ENCODE measurements at places on chromosomes 12 and 14.

DNA sequence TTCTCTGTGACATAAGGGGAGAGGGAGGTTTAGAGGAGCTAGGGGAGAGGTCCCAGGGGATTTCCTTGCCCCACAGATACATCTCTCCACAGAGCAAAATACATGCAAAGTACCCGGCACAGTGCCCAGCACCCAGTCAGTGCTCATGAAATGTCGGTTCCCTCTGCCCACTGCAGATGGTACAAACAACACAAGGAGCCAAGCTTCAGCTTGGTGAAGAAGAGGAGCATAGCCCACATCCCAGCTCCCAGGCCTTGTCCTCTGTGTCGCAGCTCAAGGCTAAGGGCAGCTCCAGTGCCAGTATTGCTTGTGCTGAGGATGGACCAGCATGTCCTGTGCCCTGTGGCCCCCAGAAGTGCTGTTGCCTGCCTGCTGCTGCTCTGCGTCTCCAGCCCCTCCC lies 35.0 kb upstream of the FKBP4 start:
- DNase-seq: no peak

DNA sequence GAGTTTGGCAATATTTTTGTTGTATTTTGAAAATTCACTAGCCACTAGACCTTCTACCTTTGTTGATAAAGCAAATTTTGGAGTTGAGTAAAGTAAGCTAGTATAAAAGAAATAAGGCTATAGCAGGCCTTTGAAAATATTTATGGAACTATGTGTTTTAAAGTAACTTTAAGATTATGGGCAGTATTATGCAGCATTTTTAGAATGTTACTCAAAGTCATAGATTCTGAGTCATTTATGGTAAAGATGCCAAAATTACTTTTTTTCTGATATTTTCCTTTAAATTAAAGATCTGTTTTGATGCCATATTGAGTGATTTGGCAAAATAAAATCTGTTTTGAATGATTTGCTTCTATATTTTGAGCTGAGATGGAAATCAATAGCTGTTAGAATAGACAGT lies 57.2 kb downstream of the SYNE2 start:
- DNase-seq: no peak

DNA sequence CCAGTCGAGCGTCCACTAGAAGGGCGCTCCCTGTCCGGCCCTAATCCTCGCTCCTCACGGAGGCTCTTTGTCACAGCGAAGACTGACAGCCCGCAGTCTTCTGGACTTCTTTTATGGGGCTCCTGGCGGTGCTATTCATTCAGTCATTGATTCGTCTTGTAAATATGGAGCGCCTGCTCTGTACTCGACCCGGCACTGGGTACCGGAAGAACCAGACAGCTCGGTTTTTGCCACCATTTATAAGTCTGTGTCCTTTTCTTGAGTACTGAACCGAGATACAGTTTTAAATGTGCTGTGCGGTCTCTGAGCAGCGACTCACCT lies 570 bp downstream of the DMAC2L start:
- no peak for DNase-seq

DNA sequence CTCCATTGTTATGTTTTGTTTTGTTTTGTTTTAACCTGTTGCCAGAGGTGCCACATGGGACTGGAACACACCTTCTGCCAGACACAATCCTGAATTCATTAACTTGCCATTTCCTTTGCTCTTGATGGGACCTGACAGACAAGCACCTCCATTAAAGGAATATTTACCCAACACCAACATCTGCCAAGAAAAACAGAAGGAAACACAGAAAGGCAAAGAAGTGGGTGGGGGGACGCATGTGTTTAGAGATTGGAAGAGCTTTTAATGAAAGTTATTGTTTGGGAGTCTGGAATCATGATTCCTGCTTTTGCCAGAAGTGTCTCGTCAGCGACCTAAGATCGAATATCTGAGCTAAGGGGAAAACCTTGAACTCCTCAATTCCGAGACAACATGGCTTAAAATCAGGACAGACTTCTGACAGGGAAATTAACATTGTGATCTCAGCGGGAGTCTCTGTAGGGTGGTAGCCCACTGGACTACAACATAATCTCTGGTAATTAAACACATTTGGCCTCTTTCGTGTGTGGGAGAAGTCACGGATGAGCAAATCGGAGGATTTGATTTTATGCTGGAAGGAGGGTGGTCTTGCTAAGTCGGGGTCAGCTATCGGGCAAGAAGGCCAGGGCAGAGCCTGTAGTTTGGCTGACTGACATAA lies 210.4 kb upstream of the FAR2 start:
- no peak for DNase-seq

GRCh38 chr12:89461649-89462612 lies 62.7 kb downstream of the GALNT4 start:
- DNase-seq: peak; percentile 82

DNA sequence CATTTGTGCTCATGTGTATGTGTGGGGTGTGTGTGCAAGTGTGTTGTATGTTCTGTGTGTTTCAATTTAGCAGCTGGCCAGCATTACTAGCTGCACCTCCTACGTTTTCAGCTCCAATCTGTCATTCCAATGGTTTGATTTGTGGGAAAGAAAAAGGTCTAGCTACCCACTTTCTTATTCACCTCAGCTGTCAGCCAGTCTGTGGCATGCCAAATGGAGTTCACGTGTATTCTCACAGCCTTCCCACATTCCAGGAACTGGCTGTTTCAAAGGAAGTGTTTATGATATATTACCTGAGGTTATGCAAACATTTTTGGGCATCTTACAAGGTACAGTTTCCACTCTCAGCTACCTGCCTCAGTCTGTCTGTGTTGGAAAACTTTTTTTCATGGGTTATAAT lies 220.2 kb upstream of the CPNE8 start:
- no peak for DNase-seq

DNA sequence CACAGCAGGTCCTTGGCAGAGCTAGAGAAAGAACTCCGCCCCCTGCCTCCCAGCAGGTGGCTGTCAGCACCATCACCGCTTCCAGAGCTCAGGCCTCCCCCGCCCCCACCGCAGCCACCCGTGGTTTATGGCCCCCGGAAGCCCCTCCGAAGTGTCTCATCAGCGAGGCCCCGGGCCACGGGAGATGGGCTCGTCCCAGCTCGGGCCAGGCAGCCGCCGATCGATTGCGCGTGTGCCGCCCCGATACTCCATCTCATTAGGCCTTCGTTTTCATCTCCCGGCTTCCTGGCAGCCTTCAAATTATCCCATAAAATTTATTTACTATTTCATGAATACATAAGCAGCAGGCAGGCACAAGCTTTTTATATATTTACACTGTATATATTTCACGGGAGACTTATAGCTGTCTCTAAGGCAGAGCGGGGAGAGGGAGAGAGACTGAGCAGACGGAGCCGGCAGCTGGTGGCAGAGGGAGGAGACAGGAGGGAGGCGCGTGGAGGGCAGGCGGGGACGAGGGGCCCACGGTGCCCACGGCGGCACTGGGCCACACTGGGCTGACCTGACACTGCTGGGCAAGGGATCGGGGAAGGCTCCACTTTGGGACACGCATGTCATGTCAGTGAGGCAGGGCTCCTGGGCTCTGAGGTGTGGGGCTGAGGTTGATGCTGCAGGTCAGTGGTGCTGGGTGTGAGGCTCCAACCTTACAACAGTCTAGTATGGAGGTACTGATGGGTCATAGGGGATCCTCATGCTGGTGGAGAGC lies 241.2 kb downstream of the RBM19 start:
- DNase-seq: no peak

- DNase-seq: no peak
These were observed 75.6 kb downstream of the MED13L start for GRCh38 chr12:116201908-116202307.

- DNase-seq: no peak
These were observed 208.5 kb downstream of the CHST11 start for GRCh38 chr12:104665296-104665695.

DNA sequence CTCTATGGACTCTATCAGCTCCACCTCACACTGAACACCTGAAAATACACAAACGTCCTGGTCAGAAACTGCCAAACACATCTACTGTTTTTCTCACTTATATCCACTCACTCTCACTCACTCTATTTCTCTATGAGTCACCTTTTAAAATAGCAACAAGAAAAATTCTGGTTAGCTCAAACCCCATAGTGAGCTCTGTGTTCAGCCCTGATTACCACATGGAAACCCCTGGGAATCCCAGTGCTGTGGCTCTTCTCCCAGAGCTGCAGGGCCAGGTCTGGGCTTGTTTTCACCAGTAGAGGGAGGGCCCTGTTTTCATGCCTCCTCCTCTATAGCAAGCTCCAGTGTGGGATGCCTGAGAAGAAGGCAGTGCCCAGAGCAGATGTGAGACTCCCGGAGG lies 1126.1 kb downstream of the TMEM121 start:
- DNase-seq: no peak

DNA sequence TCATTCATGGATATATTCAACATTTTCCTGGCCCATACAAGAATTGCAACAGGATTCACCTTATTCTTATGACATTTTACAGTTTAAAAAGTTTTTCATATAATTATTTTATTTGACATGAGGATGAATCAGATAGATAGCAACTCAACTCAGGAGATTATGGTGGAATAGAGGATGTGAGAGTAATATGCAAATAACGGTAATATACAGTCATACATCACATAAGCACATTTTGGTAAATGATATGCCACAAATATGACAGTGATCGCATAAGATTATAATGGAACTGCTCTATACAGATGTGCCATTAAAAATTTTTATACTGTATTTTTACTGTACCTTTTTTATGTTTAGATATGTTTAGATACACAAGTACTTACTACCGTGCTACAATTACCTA lies 24.1 kb upstream of the CRADD start:
- no peak for DNase-seq

- no peak for DNase-seq
These were observed 75.4 kb upstream of the PWP1 start for GRCh38 chr12:107610021-107610859.

DNA sequence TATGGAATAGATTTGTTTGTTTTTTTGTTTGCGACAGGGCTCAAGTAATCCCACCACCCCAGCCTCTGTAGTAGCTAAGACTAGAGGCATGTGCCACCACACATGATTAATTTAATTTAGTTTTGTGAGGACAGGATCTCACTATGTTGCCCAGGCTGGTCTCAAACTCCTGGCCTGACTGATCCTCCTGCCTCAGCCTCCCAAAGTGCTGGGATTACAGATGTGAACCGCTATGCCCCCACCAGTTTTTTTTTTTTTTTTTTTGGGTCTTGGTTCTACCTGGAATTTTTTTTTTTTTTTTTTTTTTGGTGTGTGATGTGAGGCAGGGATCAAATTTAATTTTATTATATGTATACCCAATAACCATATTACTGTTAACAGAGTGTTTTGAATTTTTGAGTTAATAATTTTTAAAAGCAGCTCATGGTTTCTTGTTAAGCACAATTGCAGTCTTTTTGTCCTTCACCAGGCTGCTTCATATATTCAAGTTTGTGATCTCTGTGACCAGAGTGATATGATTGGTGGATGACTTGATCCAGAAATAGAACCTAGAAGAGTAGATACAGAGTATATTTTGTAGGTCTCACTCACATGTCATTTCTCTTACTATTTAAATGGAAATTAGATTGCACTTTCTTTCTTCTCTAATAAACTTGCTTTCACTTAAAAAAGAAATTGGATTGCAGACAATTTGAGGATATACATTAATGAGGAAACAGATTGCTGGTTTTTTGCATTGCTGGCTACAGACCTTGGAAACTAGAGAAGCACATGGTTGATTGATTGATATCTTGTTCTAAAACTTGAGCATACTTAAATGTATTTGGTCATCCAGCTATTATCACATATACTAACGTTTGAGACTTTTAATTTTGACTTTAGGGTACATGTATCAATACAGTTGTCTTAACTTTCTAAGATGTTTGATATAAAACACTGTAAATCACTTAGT lies 13.2 kb downstream of the ADIPOR2 start:
- no peak for DNase-seq

- DNase-seq: no peak
These were observed 841 bp downstream of the CALM1 start for GRCh38 chr14:90397425-90398314.

GRCh38 chr14:48710133-48710532 lies 876.0 kb downstream of the RPS29 start:
- no peak for DNase-seq

GRCh38 chr14:65303190-65303898 lies 109.2 kb upstream of the FUT8 start:
- DNase-seq: no peak

DNA sequence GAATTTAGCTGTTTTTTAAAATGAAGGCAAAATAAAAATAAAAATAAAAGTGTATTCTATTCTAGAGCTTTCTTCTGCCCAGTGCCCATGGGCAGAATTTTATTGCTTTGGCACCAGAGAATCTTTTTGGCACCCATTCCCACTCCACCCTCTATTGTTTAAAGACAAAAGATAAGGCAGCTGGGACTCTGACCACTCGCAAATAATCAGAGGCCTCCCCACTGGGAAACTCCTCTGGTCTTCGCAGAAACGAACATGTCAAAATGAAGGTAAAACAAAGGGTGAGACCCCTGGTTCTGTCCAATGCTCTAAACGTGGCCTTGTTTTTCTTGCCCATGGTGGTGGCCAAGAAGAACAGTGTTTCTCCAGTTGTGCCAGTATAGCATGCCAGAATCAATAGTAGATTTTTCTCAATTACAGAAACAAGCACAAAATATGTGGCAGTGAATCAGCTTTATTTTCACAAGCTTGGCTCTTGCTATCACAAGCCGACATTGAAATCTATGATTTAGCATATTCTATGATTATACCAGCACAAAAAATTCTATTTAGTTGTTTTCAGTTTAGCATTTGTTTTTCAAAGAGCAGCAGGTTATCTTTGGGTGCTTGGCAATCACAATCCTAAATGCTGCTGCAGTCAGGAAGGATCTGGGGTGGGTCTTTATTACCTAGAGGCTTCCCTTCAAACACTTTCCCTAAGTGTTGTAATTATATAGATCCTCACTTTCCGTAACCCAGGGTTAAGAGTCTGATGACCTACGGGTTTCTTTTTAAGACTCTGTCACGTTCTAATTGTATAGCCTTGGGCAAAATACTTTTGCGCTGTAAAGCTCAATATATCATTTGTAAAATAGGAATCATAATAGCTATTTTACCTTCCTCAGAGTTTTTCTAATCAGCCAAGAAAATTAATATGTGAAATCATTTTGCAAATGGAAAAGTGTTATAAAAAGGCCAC lies 50.5 kb downstream of the KITLG start:
- no peak for DNase-seq

GRCh38 chr12:48973531-48973930 lies 2.0 kb upstream of the WNT10B start:
- DNase-seq: no peak

GRCh38 chr14:91170504-91171121 lies 56.7 kb downstream of the DGLUCY start:
- DNase-seq: no peak

DNA sequence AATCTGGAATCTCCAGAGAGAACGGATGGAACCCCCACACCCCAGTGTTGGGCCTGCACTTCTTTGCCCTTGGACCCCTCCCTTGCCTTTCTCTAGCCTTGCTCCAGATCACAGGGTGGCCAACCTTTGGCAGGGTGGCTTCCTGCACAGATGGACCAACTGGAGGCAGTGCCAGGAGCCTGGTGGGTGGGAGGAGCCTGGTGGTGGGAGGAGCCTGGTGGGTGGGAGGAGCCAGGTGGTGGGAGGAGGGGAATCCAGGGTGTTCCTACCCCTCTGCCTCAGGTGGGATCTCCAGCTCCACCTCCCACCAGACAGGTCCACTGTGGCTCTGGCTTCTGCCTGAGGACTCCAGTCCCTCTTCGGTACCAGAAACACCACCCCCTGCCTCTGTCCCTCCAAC lies 15.0 kb upstream of the ORAI1 start:
- DNase-seq: no peak
